Kidney (tissue), 22 donors: ENCODE measurements at places on chromosomes 1 and 21. TPM values are rescaled to one million over a fixed set of nuclear protein-coding genes. Genes with fewer than 3 reads are reported as not detected.

Gene ARHGEF10L
- polyA plus RNA-seq, result 40.8 TPM

Gene CHODL
- polyA plus RNA-seq, result 1.8 TPM

Gene FMOD
- polyA plus RNA-seq, result 7.0 TPM

Gene SHISA4
- polyA plus RNA-seq, result 37.6 TPM

Gene CNIH3
- 7.6 TPM for polyA plus RNA-seq

Gene L1TD1
- not detected for polyA plus RNA-seq

Gene ITLN2
- polyA plus RNA-seq, result 0.88 TPM
